Stimulated activated CD8-positive, alpha-beta memory T cell treated with anti-CD3 and anti-CD28 coated beads, Interleukin-15, amount 100 ng/mL, for 4 hours (primary cell): ENCODE measurements at places on chromosomes 11 and 22.

DNA sequence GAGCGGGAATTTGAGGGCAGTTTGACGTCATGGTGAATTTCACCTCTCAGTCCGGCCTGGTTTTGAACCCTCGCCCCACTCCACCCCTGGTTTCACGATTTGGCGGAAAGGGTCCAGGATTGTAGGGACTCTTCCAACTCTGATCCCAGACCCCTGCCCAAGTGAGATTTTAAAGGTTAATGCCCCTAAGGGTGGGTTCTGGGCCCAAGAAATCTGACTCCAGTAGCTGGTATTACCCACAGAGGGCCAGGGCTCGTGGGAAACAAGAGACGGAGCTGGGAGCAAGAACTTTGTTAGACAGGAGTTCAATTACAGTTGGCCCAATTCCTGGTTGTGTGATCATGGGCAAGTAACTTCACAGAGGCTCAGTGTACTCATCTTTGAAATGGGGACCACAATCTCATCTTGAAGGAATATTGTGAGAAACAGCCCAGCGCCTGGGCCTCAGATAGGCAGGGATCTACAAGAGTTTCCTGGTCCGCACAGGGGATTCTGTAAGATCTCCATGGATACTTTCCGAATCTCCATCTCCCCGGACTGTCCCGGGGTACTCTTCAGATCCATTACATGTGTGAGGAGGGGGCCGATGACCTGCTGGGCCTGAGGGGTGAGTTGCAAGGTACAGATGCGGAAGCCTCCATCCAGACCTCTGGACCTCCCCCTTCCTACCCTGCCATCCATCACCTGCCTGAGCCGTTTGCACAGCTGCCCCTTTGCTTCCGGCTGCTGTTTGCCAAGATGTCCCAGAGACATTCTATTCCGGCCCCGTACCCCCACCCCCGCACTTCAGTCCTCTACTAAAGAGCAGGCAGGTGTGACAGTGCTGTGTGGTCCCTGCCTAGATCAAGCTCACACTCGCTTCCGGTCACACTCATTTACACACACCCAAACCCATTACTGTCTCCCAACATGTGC lies 687 bp upstream of the CALCA start:
- no peak for DNase-seq

- DNase-seq, result no peak
Measured at GRCh38 chr11:15171956-15172355, 57.2 kb downstream of the INSC start.

GRCh38 chr11:108915666-108916065 lies 250.8 kb downstream of the DDX10 start:
- no peak for DNase-seq

GRCh38 chr11:8178297-8178696 lies 9.5 kb upstream of the RIC3 start:
- DNase-seq, result no peak

DNA sequence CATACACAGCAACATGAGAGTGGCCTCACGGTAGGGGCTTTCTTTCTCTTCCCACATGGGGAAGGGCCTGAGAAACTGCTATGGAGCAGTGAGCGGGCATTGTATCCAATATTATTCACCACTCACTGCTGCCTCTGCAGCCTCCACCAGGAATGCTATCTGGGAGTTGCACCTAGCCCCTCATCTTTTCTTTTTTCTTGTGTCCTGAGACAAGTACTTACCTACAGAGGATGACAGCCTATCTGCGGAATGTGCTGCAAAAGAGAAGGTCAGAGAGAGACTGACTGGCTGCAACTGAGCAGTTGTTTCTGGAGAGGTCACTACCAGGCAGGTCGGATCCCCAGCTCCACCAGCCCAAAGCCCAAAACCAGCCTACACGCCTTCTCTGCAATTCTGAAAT lies 52.1 kb upstream of the HTATIP2 start:
- no peak for DNase-seq

- DNase-seq, result no peak
Measured at GRCh38 chr11:67631853-67632174, 2.1 kb upstream of the NUDT8 start.

- no peak for DNase-seq
Measured at GRCh38 chr11:120704256-120704750, 192.8 kb downstream of the GRIK4 start.

GRCh38 chr22:44279069-44279360 lies 33.7 kb downstream of the SHISAL1 start:
- DNase-seq, result no peak

GRCh38 chr22:21731503-21731902 lies 4.1 kb downstream of the YPEL1 start:
- DNase-seq, result no peak

DNA sequence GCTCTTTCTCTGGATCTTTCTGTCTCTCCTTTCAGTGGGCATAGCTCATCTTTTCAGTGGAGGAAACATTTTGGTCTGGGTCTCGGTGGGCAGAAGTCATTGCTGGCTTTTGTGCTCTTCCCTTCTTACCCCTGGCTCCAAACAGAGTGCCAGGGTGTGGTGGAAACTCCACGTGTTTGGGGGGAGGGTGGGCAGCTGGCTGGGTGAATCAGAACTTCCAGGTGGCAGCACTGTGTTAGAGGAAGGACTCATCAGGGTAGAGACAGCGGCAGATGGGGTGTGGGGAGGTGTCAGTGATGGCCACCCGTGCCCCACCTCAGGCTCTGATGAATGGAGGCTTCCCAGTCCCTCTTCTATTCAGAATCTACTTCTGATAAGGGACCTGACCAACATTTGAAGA lies 114.0 kb downstream of the GRIK4 start:
- no peak for DNase-seq

GRCh38 chr11:80103142-80103859 lies 662.5 kb upstream of the TENM4 start:
- no peak for DNase-seq

DNA sequence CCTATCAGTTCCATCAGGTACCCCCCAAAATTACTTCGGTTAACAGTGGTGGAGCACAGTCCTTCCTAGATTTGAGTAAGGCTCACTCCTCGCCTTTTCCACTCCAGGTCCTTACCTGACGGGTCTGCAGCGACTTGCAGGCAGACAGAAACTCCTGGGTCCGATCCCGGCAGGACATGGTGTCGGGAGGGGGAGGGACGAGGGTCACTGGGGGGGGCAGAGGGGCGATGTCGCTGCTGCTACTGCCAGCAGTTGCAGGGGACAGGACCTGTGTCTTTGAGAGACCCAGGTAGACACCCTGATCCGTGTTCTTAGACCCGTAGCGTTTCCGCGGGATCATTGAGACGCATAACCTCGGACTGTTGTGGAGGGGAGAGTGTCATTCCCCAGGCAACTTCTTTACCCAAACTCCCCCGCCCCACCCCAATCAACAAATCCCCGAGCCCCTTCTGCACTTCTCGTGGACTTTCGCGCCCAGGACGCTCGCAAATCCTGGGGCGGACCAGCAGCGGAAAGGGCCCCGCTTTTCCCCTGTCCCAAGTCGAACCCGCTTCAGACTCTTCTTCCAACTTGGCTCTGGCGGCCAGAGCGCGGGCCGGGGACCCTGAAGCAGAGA lies 839 bp downstream of the STX5 start:
- DNase-seq, result no peak

- no peak for DNase-seq
Measured at GRCh38 chr11:18449251-18449650, 6.4 kb upstream of the LDHAL6A start.

DNA sequence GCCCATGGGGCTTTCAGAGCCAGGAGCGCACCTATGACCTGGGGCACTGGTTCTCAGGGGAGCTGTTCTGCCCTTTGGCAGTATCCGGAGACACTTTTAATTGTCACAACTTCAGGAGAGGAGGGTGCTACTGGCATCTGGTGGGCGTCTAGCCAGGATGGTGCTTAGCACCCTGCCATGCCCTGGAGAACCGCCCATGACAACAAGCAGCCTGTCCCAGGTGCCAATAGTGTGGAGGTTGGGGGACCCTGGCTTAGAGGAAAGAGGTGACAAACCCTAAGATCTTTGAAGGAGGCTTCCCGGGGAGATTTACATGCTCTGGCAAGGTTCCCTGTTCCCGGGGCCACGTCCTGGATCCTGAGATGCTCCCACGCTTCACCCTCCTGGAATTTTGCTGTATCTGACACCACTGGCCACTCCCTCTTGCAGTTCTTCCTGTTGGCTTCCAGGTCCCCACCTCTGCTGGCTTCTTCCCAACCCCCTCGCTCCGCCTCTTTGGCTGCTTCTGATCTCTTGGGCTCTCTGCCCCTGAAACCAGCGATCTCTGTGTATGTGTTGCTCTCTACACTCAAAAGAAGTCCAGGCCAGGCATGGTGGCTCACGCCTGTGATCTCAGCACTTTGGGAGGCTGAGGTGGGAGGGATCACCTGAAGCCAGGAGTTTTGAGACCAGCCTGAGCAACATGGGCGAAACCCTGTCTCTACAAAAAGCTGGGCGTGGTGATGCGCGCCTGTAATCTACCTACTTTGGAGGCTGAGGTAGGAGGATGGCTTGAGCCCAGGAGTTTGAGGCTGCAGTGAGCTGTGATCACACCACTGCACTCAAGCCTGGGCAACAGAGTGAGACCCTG lies 31.1 kb downstream of the FADS3 start:
- DNase-seq, result no peak

DNA sequence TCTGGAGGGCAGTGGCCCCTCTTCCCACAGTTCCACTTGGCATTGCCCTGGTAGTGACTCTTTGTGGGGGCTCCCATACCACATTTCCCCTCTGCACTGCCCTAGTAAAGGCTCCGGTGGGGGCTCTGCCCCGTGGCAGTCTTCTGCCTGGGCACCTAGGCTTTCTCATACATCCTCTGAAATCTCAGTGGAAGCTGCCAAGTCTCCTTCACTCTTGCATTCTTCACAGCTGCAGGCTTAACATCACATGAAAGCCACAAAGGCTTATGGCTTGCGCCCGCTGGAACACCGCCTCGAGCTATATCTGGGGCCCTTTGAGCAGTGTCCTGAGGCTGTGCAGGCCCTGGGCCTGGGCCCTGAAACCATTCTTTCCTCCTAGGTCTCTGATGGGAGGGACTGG lies 25.3 kb downstream of the PLEKHB1 start:
- no peak for DNase-seq

DNA sequence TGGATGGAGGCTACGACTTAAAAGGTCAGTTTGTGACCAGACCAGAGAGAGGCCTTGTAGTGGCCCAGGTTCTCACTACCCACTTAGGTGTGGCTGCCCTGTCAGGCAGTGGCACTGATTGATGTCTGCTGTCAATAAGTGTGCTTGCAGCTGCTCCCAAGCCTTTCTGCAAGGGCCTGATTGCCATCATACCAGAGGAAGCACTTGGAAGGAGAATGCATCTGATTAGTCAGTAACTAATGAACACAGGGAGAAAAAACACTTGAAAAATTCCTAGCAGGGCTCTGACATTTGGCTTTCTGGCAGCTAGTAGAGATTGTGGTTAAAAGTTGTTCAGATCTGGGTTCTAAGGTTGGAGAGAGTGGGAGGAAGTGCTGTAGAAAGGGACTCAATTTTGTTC lies 107.5 kb downstream of the NAV2 start:
- no peak for DNase-seq

DNA sequence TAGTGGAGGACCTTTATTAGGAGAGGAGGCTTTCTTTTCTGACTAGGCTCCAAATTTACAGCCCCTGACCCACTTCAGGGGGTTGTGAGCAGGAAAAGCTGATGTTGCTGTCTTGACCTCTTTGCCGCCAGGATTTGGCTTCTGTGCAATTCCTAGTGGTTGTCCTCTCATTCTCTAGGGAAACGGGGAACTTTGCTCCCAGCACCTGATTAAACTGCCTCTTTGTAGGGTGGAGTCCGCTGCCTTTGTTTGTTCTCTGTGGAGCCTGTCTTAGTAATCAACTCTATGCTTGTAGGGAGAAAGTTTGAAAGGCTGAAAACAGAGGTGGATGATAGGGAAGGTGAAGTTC lies 16.3 kb downstream of the CTNND1 start:
- DNase-seq, result no peak

DNA sequence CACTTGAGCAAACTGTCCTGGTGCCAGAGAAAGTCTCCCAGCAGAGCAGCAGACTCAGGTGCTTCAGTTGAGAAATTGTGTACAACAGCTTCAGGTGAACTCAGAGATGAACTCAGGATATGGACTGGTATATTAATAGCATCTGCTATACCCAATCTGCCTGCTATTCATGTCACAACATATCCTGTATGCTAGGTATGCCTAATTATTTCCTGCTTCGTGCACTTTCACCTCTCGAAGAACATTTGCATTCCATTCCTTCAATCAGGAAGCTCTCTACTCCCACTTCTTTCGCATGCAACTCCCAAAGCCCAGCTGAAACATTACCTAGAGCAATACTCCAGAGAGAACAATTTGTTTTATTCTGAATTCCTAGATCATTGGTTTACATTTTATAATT lies 207.7 kb downstream of the KCNA4 start:
- no peak for DNase-seq

GRCh38 chr11:61961570-61962212 lies 5.7 kb downstream of the FTH1 start:
- no peak for DNase-seq

GRCh38 chr11:109036011-109036410 lies 371.1 kb downstream of the DDX10 start:
- no peak for DNase-seq

GRCh38 chr22:29124777-29125442 lies 52.1 kb downstream of the KREMEN1 start:
- no peak for DNase-seq

DNA sequence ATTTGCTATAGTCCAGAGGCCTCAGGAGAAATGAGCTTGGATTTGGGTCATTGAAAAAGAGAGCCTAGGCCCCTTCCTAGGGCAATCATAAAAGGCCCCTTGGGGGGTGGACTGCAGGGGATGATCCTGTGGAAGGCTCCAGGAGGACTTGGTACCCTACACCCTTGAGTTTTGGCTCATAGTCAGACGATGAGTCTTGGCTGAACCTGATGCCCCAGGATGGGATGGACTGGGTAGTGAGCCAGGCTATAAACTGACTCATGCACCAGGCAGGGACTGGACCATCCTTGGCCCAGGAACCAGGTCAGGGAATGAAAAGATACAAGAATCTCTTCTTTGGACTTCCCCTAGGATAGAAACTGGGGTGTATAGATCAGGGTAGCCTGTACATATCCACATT lies 54.2 kb downstream of the NAV2 start:
- no peak for DNase-seq

DNA sequence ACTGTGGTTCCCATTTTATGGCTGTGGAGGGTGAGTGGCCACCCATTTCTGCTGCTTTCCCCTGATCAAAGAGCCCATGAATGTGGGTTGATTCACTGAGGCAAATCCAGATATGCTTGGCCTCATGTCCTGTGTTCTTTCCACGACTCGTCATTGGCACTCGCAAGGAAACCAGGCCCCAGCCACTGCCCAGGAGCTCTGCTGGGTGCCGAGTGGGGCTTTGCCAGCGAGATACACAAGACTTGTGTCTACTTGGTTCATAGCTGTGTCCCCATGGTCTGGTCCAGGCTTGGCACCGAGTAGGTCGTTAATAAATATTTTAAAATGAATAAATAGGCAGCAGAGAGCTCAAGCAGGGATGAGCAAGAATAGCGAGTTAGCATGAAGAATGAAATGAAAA lies 1291.5 kb downstream of the TBC1D22A start:
- DNase-seq, result no peak

GRCh38 chr11:42234451-42234951 lies 775.0 kb upstream of the LRRC4C start:
- no peak for DNase-seq

GRCh38 chr11:34308049-34308912 lies 49.5 kb downstream of the ABTB2 start:
- DNase-seq, result no peak

- DNase-seq, result no peak
Measured at GRCh38 chr11:9313648-9314290, 624 bp downstream of the TMEM41B start.
